Activated CD4-positive, alpha-beta T cell treated with anti-CD3 and anti-CD28 coated beads, Interleukin-2, amount 10 ng/mL, durations not matched to agents 24 days and 14 days (primary cell): ENCODE measurements at places on chromosomes 16 and 17. TPM values are rescaled to one million over a fixed set of nuclear protein-coding genes. Genes with fewer than 3 reads are reported as not detected.
A peak's percentile ranks its signal among the peaks of the same experiment; 100 is the strongest.

DNA sequence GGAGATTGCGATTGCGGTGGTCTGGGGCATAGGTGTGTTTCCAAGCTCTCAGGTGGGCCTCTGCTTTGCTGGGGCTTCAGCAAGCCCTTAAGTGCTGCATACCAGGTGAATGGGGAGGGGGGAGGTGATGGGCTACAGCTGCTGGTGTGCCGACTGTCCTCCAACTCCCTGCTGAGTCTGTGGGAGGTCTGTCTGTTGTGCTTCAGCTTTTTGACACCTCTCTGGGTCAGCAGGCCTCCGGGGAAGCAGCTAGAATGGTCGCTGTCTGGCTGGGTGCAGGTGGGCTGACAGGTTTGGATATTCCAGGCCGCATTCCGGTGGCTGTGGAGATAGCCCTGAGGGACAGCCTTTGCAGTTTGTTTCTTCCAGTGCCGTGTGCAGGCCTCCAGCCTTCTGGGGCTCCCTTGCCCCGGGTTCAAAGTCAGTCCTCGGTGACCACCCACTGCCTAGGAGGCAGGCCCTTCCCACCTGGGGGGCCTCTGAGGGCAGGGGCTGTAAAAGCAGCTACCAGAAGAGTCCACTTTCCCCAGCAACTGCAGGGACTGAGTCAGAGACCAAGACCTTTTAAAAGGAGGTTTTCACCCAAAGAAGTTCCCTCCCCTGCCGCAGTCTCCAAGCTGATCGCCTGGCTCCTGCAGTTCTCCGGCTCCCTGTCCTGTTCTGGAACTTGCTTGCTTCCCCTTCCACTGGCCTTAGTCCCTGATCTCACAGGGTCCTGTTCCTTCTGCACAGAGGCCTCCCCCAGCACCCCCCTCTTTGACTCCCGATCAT, 2.0 kb upstream of the TTYH2 start:
- no peak for DNase-seq
- no peaks in the 10 kb centered on the region for H3K27me3 ChIP-seq
- peaks cover 52% of the 10 kb centered on the region for H3K4me1 ChIP-seq
- peaks cover 42% of the 10 kb centered on the region for H3K36me3 ChIP-seq
- peak overlapping the region; percentile 3 for H3K27ac ChIP-seq

Gene ITGA2B
- 0.65 and 0.85 TPM in 2 replicates for total RNA-seq

Gene IQCK
- 1.0 and 2.0 TPM in 2 replicates for total RNA-seq

Gene SBK1
- 0.85 and 1.5 TPM in 2 replicates for total RNA-seq

Gene SLC5A10
- total RNA-seq, result not detected in 2 replicates

- no peaks in the 10 kb centered on the region for H3K36me3 ChIP-seq
- peak overlapping the region; percentile 86 for H3K4me3 ChIP-seq
- no peak for DNase-seq
- peaks cover 22% of the 10 kb centered on the region for H3K4me1 ChIP-seq
Measured at GRCh38 chr17:27332047-27332393, 38.1 kb downstream of the WSB1 start.

DNA sequence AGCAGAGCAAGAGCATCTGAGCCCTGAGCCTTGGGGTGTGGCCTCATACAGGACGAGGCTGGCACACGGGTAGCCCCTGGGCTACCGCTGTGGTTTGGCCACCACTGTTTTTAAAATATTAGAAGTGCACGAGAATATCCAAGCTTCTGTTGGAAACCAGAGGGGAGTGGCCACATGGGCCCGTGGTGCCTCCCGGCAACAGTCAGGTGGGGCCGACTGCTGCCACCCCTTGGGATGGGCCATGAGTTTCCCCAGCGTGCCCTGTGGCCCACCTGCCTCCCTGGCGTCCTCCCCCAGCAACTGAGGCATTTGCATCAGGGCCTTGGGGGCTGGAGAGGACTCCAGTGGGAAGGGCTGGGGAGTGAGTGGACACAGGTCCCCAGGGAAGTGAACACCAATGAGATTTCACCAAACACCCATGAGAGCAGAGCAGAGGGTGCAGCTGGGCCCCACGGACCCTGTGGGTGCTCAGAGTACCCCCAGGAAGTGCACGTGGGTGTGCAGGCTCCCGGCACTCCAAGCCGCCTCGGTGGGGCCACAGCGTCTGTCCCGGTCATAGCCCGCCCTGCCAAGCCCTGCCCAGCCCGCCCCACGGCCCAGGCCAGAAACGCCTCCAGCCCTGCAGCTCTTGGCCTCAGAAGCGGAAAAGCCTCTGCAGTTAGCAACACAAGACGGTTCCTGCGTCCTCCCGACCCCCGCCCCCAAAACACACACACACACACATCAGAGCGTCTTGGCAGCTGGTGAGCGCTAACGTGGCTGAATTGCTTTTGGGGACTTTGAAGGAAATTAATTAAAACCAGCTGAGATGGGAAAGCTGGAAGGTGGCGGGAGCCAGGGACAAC, 22.7 kb downstream of the ZNF469 start:
- H3K36me3 ChIP-seq, result no peaks in the 10 kb centered on the region
- DNase-seq, result no peak
- H3K4me1 ChIP-seq, result peaks cover 5% of the 10 kb centered on the region
- H3K27ac ChIP-seq, result no peak overlapping the region

DNA sequence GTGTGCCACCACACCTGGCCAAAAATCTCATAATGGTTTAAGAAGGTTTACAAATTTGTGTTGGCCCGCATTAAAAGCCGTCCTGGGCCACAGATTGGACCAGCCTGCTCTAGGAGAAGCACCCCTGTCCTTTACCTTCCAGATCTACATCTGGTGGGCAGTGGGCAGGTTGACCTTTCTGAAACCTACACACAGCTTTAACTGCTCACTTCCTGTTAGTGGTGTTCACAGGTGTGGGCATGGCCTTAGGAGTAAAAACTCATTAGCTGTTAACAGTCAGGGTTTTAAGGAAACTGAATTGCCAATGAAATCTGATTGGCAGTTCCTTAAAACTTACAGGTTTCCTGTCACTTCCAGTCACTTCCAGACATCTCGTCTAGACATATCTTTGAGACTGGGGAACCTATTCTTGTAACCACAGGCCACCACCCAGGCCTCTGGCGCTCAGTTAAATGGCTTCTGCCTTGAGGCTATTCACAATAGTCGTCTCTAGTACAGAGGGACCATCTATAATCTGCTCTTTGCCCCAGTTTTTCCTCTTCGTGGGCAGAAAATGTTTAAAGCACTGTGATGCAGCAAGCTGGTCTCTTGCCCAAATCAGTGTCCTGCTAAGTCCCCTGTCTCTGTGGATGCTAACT, 29.3 kb downstream of the GNGT2 start:
- peaks cover 3% of the 10 kb centered on the region for H3K4me1 ChIP-seq
- H3K27ac ChIP-seq, result no peak overlapping the region
- peaks cover 1% of the 10 kb centered on the region for H3K27me3 ChIP-seq
- H3K4me3 ChIP-seq, result no peak overlapping the region
- peaks cover 2% of the 10 kb centered on the region for H3K36me3 ChIP-seq

Gene PPM1D
- 17.1 and 17.9 TPM in 2 replicates for total RNA-seq
